Stimulated activated CD4-positive, alpha-beta T cell treated with anti-CD3 and anti-CD28 coated beads, Interleukin-2, amount 100 ng/mL, for 4 hours (primary cell): ENCODE measurements at places on chromosomes 5 and 9.

- DNase-seq = no peak
These were observed 238.2 kb downstream of the PBX3 start for GRCh38 chr9:125985142-125985997.

- DNase-seq = no peak
These were observed 18.6 kb downstream of the SLC36A2 start for GRCh38 chr5:151328734-151329133.

DNA sequence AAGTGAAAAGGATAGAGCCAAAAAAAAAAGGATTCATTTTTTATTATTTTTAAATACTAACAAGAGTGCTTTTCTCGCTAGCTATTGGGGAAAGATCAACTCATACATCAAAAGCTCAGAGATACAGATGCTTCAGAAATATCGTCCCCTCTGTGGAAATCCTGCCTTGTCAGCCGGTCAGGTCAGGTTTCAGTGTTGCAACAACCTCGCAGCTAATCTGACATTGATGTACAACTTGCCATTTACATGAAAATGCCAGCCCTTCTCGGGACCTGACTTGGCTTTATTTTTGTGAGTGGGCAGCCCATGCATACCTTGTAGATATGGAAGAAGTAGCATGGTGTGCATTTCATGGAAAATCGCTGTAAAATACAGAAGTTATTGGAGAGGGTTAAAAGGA is 358.8 kb upstream of the ADAMTS16 start:
- no peak for DNase-seq

DNA sequence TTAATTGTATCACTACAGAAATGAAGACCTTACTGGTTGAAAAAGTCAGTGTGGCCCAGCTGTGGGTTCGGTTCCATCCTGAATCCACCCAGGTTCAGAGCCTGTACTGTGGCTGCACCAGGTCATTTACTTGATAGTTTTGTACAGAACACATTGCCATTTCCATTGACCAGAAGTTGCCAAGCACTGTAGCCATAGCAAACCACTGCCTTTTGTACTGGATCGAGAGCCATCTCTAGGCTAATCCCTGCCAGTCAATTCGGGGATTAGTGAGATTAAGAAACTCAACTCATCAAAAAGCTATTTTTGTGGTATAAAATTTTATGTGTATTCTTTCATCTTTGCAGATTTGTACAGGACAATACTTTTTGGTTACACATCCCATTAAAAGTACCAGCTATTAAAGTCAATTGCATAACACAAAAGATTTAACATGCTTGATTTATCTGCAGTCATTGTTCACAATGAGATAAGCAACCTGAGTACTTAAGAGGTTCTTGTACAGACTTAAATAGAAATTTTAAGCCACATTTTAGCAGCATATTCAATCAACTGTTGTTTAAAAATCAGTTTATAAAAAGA is 108.5 kb upstream of the OTULINL start:
- DNase-seq = no peak

DNA sequence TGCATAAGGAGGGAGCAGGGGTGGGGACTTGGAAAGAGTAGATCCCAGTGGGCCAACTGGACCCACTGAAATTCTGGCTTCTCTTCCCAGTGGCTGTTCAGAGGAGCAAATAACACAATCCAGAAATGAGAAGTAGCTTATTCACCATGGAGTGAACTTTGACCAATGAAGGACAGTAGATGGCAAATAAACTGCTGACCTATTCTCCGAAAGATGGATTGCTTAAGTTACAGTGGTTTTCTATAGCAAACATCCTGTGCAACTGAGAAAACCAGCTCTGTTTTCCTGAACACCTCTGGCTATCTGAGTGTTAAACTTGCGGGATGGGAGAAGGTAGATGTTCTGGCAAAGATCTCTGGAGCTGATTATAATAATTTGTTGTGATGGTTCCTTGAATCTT is 325.1 kb downstream of the SPATA31D1 start:
- no peak for DNase-seq

GRCh38 chr9:28779243-28779642 is 1206.0 kb upstream of the C9orf72 start:
- no peak for DNase-seq
